Naive thymus-derived CD4-positive, alpha-beta T cell (primary cell): ENCODE measurements at places on chromosomes 1 and 21. TPM values are rescaled to one million over a fixed set of nuclear protein-coding genes. Genes with fewer than 3 reads are reported as not detected.

DNA sequence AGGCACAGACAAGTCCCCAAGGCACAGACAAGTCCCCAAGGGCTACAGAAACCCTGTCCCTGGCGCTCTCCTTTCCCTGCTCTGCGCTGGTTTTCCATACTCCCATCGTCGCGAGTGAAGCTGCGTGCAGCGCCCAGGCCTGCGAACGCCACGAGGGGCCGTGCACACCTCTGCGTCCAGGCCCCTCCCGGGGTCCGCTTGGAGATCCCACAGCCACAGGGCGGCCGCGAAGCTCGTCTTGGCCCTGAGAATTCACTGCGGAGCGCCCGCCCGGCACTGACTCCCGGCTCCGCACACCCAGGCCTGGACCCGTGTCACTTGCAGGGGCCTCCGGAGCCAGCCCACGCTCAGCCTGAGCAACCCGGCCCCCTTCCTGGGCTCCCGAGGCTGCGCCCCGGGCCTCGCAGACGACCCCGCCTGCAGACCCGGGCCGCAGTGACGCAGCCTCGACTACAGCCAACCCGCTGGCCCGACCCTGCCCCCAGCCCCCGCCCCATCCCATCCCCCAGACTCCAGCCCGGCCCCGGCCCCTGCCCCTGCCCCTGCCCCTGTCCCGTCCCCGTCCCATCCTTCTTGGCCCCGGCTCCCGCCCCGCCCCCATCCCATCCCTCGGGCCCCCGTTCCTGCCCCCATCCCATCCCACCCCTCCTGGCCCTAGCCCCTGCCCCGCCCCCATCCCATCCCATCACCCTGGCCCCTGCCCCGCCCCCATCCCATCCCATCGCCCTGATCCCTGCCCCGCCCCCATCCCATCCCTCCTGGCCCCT is 841 bp downstream of the POFUT2 start:
- DNase-seq, result no peak
- H3K36me3 ChIP-seq, result peaks cover 10% of the 10 kb centered on the region
- H3K27ac ChIP-seq, result peak overlapping the region; percentile 97
- H3K4me3 ChIP-seq, result no peak overlapping the region

RAD54L gene
- total RNA-seq, result 0.94 TPM

XPR1 gene
- 15.4 TPM for total RNA-seq

GRCh38 chr1:65036570-65037051 is 70.3 kb upstream of the JAK1 start:
- no peaks in the 10 kb centered on the region for H3K36me3 ChIP-seq
- no peaks in the 10 kb centered on the region for H3K27me3 ChIP-seq
- no peak overlapping the region for H3K27ac ChIP-seq
- no peak overlapping the region for H3K4me3 ChIP-seq
- DNase-seq, result no peak
- no peaks in the 10 kb centered on the region for H3K4me1 ChIP-seq

TNFRSF25 gene
- 179 TPM for total RNA-seq

HORMAD1 gene
- total RNA-seq, result 0.45 TPM

- H3K36me3 ChIP-seq, result no peaks in the 10 kb centered on the region
- H3K27ac ChIP-seq, result no peak overlapping the region
- DNase-seq, result peak; percentile 7
- no peak overlapping the region for H3K4me3 ChIP-seq
- no peaks in the 10 kb centered on the region for H3K27me3 ChIP-seq
These were observed 180.3 kb downstream of the DISC1 start for GRCh38 chr1:231806623-231807495.

PRR9 gene
- not detected for total RNA-seq

DNA sequence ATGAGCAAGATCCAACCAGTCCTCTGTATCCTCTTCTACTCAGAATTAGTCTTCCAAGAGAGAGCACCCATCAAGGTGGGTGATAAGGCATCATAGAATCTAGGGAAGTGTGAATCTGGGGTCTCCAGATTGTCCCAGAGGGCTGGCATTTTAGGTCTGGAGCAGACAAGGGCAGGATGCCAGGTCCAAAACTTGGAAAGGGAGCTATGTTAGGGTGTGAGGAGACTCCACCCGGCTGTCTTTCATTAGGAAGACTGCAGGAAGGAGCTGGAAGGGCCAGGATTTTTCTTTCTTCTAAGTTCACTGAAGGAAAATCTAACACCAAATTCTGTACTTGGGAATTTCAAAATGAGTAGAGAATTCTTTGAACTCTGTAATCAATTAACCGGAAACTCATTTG is 86.1 kb upstream of the BMP8A start:
- H3K27ac ChIP-seq, result no peak overlapping the region
- H3K4me1 ChIP-seq, result peaks cover 23% of the 10 kb centered on the region
- H3K4me3 ChIP-seq, result no peak overlapping the region
- H3K36me3 ChIP-seq, result no peaks in the 10 kb centered on the region

GRCh38 chr1:29043274-29043965 is 80.3 kb downstream of the TMEM200B start:
- DNase-seq, result no peak
- H3K27me3 ChIP-seq, result no peaks in the 10 kb centered on the region
- H3K4me1 ChIP-seq, result no peaks in the 10 kb centered on the region
- H3K27ac ChIP-seq, result no peak overlapping the region
- no peak overlapping the region for H3K4me3 ChIP-seq
- H3K36me3 ChIP-seq, result peaks cover 60% of the 10 kb centered on the region

- no peak for DNase-seq
- no peak overlapping the region for H3K27ac ChIP-seq
- no peaks in the 10 kb centered on the region for H3K27me3 ChIP-seq
- H3K4me1 ChIP-seq, result no peaks in the 10 kb centered on the region
- no peaks in the 10 kb centered on the region for H3K36me3 ChIP-seq
These were observed 137.4 kb downstream of the C1orf21 start for GRCh38 chr1:184524248-184524647.

- H3K27ac ChIP-seq, result no peak overlapping the region
- no peaks in the 10 kb centered on the region for H3K36me3 ChIP-seq
- no peaks in the 10 kb centered on the region for H3K27me3 ChIP-seq
- peaks cover 48% of the 10 kb centered on the region for H3K4me1 ChIP-seq
- peak overlapping the region; percentile 22 for H3K4me3 ChIP-seq
These were observed 58.9 kb downstream of the RHOU start for GRCh38 chr1:228794173-228794572.

- peak; percentile 67 for DNase-seq
- no peaks in the 10 kb centered on the region for H3K36me3 ChIP-seq
- peaks cover 7% of the 10 kb centered on the region for H3K4me1 ChIP-seq
These were observed 50.6 kb upstream of the LYST start for GRCh38 chr1:235917267-235917811.

- no peak for DNase-seq
- H3K4me1 ChIP-seq, result no peaks in the 10 kb centered on the region
- no peaks in the 10 kb centered on the region for H3K27me3 ChIP-seq
- H3K4me3 ChIP-seq, result no peak overlapping the region
- peaks cover 53% of the 10 kb centered on the region for H3K36me3 ChIP-seq
- no peak overlapping the region for H3K27ac ChIP-seq
These were observed 55.2 kb downstream of the UBR4 start for GRCh38 chr1:19154876-19155275.

KIAA1614 gene
- 0.13 TPM for total RNA-seq

DNA sequence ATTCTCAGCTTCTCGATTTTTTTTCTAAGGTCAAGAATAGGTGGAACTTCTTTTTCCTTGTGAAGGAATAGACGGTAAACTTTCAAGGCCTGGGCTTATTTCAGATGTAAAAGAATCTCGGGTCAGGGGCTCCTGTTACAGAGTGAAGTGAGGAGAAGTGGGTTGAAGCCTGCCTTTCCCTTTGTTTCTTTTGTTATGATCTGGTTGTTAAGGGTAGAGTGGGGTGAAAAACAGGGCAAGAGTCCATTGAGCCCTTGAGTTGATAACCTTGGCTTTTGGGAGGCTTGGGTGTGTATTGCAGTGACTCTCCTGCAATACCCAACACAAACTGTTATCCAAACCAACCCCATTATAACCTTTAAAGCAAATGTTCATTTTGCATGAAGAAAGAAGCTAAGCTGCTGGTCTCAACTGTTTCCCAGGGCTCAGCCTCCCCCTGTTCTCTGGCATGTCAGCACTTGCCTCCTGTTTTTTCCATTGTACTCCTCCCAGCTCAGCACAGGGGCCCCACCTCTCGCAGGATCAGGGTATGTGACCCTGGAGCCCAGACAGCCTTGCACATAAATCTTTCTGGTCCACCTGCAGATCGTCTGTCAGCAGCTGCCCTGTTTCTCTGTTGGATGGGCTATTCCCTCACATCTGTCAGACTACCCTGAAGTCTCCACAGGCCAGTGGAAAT is 102.4 kb downstream of the CACHD1 start:
- H3K27me3 ChIP-seq, result no peaks in the 10 kb centered on the region
- H3K4me1 ChIP-seq, result no peaks in the 10 kb centered on the region
- H3K36me3 ChIP-seq, result no peaks in the 10 kb centered on the region
- H3K4me3 ChIP-seq, result no peak overlapping the region
- no peak for DNase-seq

LCE3E gene
- total RNA-seq, result not detected in 2 replicates

DNA sequence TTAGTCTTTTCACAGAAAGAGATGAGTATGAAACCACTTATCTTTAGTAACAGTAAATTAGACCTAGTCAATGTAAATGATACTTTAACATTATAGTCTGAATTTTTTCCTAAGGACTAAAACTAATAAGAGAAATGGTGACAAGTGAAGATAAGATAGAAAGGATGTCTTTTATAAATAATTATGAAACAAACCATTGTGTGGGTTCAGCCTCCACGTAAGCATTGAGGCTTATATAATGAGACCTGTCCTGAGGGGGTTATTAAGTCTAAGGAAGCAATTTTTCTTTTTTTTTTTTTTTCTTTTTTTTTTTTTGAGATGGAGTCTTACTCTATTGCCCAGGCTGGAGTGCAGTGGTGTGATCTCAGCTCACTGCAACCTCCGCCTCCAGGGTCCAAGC is 55.8 kb downstream of the UROD start:
- DNase-seq, result no peak
- H3K27me3 ChIP-seq, result no peaks in the 10 kb centered on the region
- no peak overlapping the region for H3K27ac ChIP-seq
- H3K4me3 ChIP-seq, result no peak overlapping the region
- H3K4me1 ChIP-seq, result no peaks in the 10 kb centered on the region

DNA sequence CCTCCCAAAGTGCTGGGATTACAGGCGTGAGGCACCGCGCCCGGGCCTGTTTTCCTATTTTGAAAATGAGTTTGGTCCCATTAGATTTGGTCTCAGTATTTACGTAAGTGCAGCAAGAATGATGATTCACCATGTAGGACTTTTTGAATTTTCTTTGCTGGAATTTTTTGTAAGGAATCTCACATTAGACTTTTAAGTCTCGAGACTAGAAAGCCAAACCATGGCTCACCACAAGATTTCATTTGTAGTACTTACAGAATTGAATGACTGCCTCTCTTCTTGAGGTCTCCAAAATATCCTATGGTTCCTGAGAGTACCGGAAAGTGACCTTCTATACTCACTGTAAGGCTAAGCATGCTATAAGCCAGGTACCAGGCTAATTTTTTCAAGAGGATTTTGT is 325 bp downstream of the OR14A2 start:
- H3K27ac ChIP-seq, result no peak overlapping the region
- no peaks in the 10 kb centered on the region for H3K27me3 ChIP-seq
- H3K4me3 ChIP-seq, result no peak overlapping the region

FOXO6 gene
- total RNA-seq, result 0.66 TPM

CLSTN1 gene
- 78.3 TPM for total RNA-seq

OR2C3 gene
- total RNA-seq, result not detected
